ENCODE measurements at places on chromosomes 12 and 14.

DNA sequence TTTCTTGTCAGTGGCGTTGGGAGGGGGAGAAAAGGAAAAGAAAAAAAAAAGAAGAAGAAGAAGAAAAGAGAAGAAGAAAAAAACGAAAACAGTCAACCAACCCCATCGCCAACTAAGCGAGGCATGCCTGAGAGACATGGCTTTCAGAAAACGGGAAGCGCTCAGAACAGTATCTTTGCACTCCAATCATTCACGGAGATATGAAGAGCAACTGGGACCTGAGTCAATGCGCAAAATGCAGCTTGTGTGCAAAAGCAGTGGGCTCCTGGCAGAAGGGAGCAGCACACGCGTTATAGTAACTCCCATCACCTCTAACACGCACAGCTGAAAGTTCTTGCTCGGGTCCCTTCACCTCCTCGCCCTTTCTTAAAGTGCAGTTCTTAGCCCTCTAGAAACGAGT, 1.9 kb downstream of the ASCL1 start:
- DNase-seq, result no peak

- no peak for DNase-seq
These were observed 215.7 kb downstream of the CPNE8 start for GRCh38 chr12:38689704-38690103.

GRCh38 chr14:90643982-90644670, 172.1 kb downstream of the TTC7B start:
- DNase-seq, result no peak

GRCh38 chr14:23346693-23347405, 5.8 kb downstream of the SLC22A17 start:
- no peak for DNase-seq

- no peak for DNase-seq
These were observed 372.3 kb upstream of the KITLG start for GRCh38 chr12:88952562-88952942.

DNA sequence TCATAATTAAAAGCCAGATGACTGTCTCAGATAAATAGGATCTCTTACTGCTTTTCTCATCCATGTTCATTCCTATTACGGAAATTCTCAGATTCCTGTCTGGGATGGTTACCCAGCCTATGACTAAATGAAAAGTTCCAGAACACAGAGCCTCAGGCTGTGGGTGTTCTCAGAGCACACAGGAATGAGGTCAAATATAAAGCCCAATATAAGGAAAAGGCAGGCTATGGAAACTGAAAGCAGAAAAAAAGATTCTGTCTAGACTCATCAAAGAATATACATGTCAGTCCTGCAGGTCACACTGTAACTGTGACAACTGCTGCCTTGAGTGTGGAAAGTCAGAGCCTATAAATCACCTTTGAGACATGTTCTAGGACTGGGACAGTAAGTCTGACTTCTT, 64.3 kb downstream of the DCAF5 start:
- DNase-seq, result no peak

GRCh38 chr14:58299401-58300330, 1.3 kb downstream of the ARID4A start:
- DNase-seq, result no peak

DNA sequence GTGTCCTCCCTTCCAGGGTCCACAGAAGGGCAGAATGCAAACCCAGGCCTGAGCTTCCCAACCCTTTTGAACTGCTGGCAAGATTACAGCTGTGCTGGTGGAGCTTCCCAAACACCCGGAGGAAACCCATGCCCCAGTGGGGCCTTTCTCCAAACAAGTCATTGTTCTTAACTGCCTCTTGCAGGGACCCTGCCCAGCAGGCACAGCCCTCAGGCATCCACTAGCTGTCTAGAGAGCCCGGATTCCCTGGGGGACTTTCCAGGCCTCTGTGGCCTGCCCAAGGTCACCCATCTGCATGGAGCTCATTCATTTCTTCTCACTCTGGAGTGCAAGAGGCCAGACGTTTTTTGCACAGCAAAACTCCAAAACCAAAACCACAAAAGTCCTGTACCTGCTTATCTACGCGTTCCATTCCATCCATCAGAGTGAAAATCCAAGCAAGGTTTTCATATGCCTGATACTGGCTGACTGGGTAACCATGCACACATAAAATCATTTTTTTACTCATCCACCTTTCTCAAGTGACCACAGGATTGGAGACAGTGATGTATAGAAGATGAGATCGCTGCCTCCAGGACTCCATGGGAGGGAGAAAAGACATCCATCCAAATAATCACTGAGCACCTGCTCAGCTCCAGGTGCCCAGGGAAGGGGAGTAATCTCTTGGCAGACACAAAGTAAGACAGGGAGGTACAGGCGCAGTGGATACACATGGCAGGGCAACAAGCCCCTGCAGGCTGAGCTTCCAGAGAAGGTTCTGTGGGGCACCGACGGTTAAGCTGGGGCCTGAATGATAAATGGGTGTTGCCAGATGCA, 17.2 kb upstream of the BDKRB2 start:
- DNase-seq, result no peak

DNA sequence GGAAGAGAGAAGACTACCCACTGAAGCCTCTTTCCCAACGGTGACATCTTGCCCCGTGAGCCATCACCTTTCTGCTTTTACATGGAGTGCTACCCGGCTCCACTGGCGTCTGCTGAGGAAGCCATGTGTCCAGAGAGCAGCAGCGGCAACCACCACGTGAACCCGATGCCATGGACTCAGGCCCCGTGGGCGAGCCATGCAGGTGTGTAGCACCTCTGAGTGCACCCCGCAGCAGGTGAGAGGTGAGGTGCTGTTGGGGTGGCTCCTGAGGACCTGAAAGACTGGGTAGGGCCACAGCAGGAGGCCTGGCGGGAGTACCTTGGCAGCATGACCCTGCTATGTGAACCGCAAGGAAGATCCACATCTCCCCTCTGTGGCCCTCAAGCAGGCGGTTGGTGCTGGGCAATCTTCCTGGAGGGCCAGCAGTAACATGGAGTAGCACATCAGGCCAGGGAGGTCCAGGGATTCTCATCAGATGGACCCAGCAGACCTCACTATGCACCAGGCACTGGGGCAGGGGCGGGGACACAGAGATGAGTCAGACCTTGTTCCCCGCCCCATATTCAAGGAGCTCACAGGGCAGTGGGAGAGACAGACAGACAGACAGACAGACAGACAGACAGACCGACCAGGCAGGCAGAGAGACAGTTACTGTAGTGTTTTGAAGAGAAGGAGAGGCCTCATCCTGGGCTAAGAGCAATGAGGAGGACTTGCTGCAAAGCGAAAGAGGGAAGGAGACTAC, 129.6 kb downstream of the PAPOLA start:
- DNase-seq, result no peak

DNA sequence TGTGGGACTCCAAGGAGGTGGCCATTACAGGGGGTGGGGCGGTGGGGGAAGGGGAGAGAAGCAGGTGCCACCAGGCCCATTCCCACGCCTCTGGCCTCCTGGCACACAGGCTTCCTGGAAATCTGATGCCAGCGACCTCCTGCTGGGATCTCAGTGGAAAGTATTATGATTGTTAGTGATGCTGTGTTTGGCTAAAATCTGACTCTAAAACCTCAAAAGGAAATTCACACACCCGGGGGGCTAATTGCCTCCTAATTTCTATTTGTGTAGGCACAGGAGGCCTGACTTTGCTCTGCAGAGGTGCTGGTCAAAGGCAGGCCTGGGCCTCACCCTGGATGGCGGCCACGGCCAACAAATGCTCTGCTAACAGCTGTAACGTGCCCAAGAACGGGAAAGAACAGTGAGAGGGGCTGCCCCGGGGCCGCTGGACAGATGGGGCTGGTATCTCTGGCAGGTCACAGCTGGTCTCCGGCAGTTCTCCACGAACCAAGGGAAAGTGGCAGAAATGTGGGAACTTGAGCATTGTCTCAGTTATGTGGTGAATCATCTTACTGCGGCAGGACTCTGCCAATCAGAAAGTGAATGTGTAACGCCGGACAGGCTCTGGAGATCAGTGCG, 14.3 kb downstream of the FAM181A start:
- DNase-seq, result peak; percentile 84

- no peak for DNase-seq
These were observed 51.9 kb downstream of the RASSF8 start for GRCh38 chr12:26010293-26010821.

GRCh38 chr12:72368719-72369422, 96.7 kb downstream of the TRHDE start:
- no peak for DNase-seq

DNA sequence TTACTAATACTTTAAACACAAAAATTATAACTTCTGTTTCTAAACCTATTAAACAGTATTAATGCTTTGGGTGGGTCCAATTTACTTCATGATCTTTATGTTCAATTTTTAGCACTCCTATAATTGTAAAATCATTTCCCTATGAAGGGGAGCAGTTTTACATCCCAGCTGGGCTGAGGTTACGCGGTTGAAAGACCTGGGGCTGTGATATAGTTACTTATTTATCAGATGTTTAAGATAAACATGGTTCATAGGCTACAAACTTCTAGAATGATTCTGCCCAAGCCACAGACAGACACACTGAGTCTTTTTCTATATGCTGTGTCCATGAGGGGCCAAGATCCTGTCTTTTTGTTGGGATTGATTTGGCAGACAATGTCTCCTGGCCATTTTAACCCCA, 44.4 kb downstream of the DYRK2 start:
- no peak for DNase-seq

GRCh38 chr12:122875590-122876220, 20.2 kb downstream of the VPS37B start:
- no peak for DNase-seq

GRCh38 chr14:75655235-75655634, 5.4 kb downstream of the ERG28 start:
- no peak for DNase-seq

DNA sequence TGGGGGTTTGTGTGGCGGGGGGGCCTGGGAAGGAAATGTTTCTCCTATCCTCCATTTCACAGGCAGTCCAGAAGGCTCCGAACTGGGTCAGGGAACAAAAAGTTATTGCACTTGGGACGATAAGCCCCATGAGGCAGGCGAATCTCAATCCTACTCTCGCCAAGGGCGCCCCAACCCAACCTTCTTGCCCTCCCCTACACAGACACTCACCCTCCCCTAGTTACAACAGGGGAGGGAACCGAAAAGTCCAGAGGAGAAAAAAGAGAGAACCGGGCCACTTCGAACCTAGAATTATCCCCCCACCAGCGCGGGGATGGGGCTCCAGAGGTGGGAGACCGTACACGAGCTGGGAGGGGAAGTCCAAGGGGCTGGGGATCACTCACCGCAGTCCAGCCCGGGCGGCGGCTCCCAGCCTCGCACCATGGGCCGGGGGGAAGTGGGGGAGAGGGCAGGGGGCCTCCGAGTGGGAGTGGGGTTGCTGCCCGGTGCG, 357 bp downstream of the HOMEZ start:
- no peak for DNase-seq

- DNase-seq, result no peak
These were observed 19.6 kb downstream of the CHGA start for GRCh38 chr14:92942576-92942975.

DNA sequence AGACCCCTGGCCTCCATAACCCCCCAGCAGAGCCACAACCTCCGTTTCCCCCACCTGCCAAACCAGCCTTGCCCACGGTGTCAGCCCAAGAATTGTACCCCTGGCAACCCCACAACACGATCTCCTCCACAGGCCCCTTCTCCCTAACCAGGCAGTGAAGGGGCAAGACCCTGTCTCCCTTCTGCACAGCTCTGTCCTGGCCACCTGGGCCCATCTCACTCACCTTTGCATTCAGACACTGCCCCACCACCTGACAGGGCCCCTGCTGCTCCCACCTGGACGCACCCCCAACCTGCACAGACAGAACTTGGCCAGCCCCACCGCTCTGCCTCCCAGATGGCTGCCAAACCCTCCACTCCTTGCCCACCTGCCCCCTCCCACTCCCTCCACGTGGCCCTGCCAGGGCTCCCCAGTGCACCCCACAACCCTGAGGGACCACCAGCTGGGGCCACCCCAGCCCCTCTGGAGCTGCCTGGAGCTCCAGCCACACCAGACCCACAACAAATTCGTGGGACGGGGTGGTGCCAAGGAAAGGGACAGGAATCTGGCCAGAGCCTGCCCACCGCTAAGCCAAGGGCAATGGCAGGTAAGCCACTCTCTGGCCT, 11.8 kb downstream of the AHNAK2 start:
- DNase-seq, result no peak

DNA sequence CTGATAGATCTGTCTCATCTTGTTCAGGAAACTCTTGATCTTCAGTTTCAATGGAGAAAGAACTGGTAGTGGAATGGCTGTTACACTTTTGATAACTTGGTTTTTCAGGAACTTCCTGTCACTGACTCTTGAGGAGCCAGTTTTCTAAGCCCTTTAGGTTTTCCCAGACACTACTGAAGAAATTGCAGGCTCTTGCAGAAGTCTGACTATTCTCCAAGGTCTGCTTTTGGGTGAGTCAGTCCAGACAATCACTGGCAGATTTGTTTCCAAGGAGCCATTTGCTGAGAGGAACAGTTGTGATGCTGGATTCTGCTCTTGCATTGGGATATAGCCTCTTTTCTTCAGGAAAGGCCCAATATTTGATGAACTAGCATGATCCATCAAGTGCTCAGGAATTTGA, 468.0 kb downstream of the FUT8 start:
- DNase-seq, result no peak

GRCh38 chr14:29518335-29518734, 409.3 kb downstream of the PRKD1 start:
- DNase-seq, result peak; percentile 62

- DNase-seq, result no peak
These were observed 259.9 kb upstream of the DDHD1 start for GRCh38 chr14:53412819-53413675.

- DNase-seq, result no peak
These were observed 11.0 kb downstream of the RCOR1 start for GRCh38 chr14:102603293-102603907.

GRCh38 chr14:99320105-99320572, 48.1 kb upstream of the BCL11B start:
- peak; percentile 23 for DNase-seq

GRCh38 chr14:37483672-37484071, 111.4 kb downstream of the FOXA1 start:
- DNase-seq, result no peak

DNA sequence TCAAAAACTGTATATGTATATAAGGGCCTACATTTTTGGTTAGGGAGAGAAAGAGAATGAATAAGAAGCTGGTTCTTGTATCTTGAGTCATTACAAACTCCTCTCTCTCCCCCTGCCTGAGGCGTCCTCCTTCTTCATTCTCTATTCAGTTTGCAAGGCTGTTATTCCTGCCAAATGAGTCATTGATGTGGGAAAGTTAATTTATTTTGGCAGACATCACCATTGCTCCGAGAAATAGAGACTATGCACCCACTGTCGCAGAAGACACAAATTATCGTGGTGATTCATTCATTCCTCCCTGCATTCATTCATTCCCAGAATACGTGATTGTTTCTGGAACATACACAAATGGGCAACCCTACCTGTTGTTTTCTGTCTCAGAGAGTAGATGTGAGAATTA, 112.5 kb upstream of the MED13L start:
- DNase-seq, result no peak

- no peak for DNase-seq
These were observed 1.5 kb downstream of the HOXC8 start for GRCh38 chr12:54010053-54010971.

GRCh38 chr12:98939350-98939749, 294.3 kb downstream of the APAF1 start:
- no peak for DNase-seq

- no peak for DNase-seq
These were observed 213.1 kb downstream of the CHST11 start for GRCh38 chr12:104669851-104670337.

GRCh38 chr14:77848031-77848430, 48.1 kb downstream of the ADCK1 start:
- no peak for DNase-seq

Measured in NCI-H2171 (cell line).